ENCODE measurements at places on chromosomes 3 and 15. TPM values are rescaled to one million over a fixed set of nuclear protein-coding genes. Genes with fewer than 3 reads are reported as not detected.
A peak's percentile ranks its signal among the peaks of the same experiment; 100 is the strongest.

Gene FSD2
- 44.4 TPM for total RNA-seq

DNA sequence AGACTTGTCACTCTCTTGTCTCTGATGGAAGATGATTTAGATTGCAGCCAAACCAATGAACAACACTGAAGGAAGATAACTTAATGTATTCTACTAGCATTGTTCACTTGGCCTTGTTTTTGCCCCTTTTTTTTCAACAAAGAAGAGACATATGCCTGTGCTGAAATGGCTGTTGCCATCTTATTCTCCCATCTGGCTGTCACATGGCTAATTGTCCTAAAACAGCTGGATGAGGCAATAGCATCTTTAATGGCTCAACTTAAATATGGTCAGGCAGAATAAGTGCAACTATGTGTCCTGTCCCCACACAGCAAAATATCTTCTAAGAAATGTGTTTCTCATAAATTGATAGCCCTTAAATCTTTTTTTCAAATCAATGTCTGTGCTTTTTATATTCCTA is 576.9 kb downstream of the TUSC7 start:
- H3K36me3 ChIP-seq = no peaks in the 10 kb centered on the region
- no peak overlapping the region for H3K4me3 ChIP-seq
- H3K4me1 ChIP-seq = no peaks in the 10 kb centered on the region
- no peak overlapping the region for H3K27ac ChIP-seq
- no peaks in the 10 kb centered on the region for H3K27me3 ChIP-seq

DNA sequence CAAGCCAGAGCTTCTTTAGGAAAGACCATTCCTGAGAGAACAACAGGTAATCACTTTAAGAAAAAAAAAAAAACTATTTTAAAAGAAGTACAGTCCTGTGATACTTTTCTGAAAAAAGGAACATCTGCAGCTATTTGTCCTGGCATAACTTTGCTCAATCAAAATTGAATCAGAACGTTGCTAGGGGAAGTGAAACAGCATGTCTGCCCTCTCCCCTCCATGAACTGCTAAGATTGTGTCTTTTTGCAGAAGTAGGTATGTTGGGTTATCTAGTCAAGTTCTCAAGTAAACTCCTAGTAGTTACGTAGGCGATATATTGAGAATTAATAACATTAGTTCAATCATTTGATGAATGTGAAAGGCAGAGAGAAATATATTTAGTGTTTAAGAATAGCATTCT is 1013.3 kb downstream of the TUSC7 start:
- DNase-seq = peak; percentile 72
- H3K27me3 ChIP-seq = no peaks in the 10 kb centered on the region
- no peak overlapping the region for H3K4me3 ChIP-seq
- no peaks in the 10 kb centered on the region for H3K36me3 ChIP-seq
- no peak overlapping the region for H3K27ac ChIP-seq

- no peaks in the 10 kb centered on the region for H3K36me3 ChIP-seq
- no peak for DNase-seq
- peaks cover 6% of the 10 kb centered on the region for H3K4me1 ChIP-seq
Observed at GRCh38 chr3:10504171-10505049, 976 bp downstream of the ATP2B2 start.

DNA sequence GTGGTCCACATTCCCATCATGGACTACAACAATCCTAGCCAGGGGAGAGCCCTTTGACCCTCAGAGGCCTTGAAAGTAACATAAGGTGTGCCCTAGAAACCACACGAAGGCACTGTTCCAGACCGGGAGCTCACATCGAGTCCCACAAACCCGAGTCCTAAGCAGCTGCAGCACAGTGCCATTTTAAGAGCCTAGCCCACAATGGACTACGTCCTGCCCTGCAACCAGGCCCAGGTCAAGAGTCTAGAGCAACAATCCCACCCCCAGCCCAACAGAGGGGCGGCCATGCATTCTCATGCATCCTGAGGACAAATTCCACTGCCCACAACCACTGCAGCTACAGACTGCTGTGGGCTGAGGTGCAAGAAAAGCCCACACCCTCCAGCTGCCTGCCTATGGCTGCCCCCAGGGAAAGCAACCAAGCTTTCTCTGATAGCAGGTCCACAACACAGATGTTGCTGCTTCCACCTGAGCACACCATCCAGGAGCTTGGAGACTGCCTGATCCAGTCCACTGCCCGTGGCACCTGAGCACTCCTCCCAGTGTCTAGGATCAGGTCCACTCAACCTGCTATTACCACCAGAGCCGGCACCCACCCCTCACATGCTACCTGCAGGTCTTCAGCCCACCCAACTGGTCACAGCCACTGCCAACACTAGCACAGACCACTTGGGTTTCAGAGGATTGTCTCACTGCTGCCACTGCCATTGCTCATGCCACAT is 56.8 kb downstream of the IGSF11 start:
- no peaks in the 10 kb centered on the region for H3K36me3 ChIP-seq
- H3K4me1 ChIP-seq = no peaks in the 10 kb centered on the region
- no peak overlapping the region for H3K27ac ChIP-seq
- no peak overlapping the region for H3K4me3 ChIP-seq
- DNase-seq = no peak

Gene GRIP2
- 14.9 TPM for total RNA-seq

GRCh38 chr15:79157631-79158592 is 67.3 kb upstream of the RASGRF1 start:
- peaks cover under 1% of the 10 kb centered on the region for H3K27me3 ChIP-seq
- H3K4me3 ChIP-seq = no peak overlapping the region
- DNase-seq = no peak
- H3K4me1 ChIP-seq = peaks cover 5% of the 10 kb centered on the region
- no peak overlapping the region for H3K27ac ChIP-seq
- no peaks in the 10 kb centered on the region for H3K36me3 ChIP-seq

GRCh38 chr15:28181366-28181765 is 82.3 kb upstream of the OCA2 start:
- no peak overlapping the region for H3K4me3 ChIP-seq
- peaks cover 4% of the 10 kb centered on the region for H3K4me1 ChIP-seq
- H3K27me3 ChIP-seq = no peaks in the 10 kb centered on the region
- no peak for DNase-seq

GRCh38 chr15:89450076-89451006 is 46.0 kb downstream of the RHCG start:
- H3K27me3 ChIP-seq = peaks cover 50% of the 10 kb centered on the region
- H3K4me1 ChIP-seq = no peaks in the 10 kb centered on the region
- no peak overlapping the region for H3K4me3 ChIP-seq
- H3K36me3 ChIP-seq = no peaks in the 10 kb centered on the region

DNA sequence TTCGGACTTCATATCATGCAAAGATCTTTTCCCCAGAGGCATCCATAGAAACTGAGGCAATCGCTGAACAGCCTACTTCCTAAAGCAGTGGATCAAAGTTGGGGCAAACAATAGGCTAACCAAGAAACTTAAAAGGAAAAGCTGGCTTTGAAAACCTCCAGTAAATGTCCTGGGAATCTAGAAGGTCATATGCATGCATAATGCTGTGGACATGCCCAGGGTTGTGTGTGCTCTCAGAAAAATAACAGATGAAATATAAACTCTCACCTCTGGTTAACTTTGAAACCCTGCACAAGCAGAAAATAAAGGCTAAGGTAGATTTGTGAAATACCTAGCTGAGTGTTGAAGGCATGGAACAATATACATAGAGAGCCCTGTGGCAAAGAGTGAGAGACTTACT is 96.3 kb downstream of the MYO9A start:
- H3K4me3 ChIP-seq = no peak overlapping the region
- H3K36me3 ChIP-seq = peaks cover 12% of the 10 kb centered on the region
- no peaks in the 10 kb centered on the region for H3K4me1 ChIP-seq
- DNase-seq = no peak

Gene PLA2G4D
- total RNA-seq = not detected

DNA sequence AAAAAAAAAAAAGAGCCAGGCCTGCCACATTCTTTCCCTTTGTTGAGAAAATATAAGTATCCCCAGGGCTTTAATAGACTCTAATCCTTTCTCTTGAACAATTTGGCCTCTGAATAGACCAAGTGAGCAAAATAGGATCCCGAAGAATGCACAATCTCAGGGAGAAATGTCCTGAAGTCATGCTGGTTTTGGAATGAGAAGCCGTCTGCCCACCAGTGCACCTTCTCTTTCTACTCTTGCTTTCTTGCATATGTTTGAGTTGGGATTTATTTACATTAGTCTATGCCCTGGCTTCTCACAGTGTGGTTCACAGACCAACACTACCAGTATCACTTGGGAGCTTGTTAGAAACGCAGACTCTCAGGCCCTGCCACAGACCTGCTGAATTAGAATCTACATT is 153.0 kb downstream of the ZNF621 start:
- DNase-seq = no peak
- H3K27me3 ChIP-seq = no peaks in the 10 kb centered on the region
- H3K36me3 ChIP-seq = no peaks in the 10 kb centered on the region
- no peaks in the 10 kb centered on the region for H3K4me1 ChIP-seq

Gene CPN2
- total RNA-seq = 0.04 TPM

DNA sequence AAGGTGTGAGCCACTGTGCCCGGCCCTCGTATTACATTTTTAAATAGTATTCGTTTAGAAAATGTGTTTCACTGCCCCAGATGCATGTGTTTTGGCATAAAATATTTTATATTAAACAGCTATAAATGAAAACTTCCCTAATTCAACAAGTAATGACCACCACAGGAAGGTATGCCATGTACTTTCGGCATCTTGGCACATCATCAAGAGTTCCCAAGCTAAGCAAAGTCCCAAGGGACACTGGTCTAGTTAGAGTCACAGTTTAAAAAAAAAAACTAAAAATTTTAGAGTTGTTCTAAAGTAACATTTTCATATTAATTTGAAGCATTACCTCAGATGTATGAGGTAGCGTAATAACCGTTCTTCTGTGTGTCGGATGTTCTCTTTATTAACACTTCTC is 15.6 kb upstream of the ARPP19 start:
- no peaks in the 10 kb centered on the region for H3K27me3 ChIP-seq
- H3K4me1 ChIP-seq = no peaks in the 10 kb centered on the region
- no peak overlapping the region for H3K4me3 ChIP-seq
- H3K36me3 ChIP-seq = peaks cover 11% of the 10 kb centered on the region
- H3K27ac ChIP-seq = no peak overlapping the region

Measured in muscle of leg (tissue), 16 donors.